Left renal cortex interstitium (tissue), 4 donors: ENCODE measurements at places on chromosomes 6 and 20. TPM values are rescaled to one million over a fixed set of nuclear protein-coding genes. Genes with fewer than 3 reads are reported as not detected.

The CSNK2A1 gene
- 127 TPM for polyA plus RNA-seq

The PLCB4 gene
- 13.5 TPM for polyA plus RNA-seq

The IL17A gene
- polyA plus RNA-seq: not detected

The PKHD1 gene
- polyA plus RNA-seq: 24.9 TPM

The KCNK5 gene
- 13.0 TPM for polyA plus RNA-seq

The SPDEF gene
- 0.18 TPM for polyA plus RNA-seq
